ENCODE measurements at places on chromosomes 3 and 15.
A peak's percentile ranks its signal among the peaks of the same experiment; 100 is the strongest.

DNA sequence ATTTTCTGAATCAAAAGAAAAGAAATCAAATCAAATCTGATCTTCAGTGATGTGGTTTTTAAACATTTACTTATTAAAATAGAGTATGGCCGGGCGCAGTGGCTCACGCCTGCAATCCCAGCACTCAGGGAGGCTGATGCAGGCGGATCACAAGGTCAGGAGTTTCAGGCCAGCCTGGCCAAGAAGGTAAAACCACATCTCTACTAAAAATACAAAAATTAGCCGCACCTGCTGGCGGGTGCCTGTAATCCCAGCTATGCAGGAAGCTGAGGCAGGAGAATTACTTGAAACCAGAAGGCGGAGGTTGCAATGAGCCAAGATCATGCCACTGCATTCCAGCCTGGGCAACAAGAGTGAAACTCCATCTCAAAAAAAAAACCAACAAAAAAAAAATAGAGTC, 169.1 kb downstream of the ULK4 start:
- no peak for DNase-seq

DNA sequence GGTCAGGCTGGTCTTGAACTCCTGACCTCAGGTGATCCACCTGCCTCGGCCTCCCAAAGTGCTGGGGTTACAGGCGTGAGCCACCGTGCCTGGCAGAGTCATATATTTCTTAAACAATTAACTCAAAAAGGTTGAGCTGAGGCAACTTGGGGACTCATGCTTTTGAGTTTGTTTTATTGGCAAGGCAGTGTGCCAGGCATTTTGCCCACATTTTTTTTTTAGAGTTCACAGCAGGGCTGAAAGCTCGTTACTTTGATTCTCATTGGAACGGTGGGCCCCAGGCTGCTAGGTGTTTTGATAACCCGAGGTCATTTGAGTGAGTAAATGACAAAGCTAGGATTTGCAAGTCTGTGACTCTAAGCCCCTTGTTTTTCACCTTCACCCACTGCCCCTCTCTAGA, 76.2 kb downstream of the CCK start:
- DNase-seq, result no peak

DNA sequence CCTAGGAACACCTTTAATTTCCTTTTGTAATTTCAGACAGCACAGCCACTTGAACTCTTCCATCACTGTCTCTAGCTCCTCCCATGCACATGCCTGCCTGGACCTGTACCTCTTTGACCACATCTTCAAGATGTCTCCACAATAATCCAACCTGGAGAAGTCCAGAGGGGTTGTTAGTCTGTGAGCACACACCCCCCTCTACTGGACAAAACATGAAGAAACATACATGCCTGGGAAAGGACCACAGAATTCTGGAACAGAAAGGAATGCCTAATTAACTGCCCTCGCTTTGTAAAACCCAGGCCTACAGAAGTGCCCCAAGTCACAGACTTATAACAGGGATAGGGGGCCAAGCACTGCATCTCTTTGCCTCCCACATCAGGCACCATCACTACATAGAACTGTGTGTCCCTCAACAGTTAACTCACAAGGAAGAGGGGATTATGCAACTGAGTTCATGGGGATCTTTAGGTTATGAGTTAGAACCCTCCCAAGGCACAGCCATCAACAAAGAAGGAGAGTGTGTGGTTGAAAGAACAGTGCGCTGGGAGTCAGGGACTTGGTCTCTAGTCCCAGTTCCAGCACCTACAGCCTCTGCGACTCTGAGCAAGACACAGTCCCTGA, 61.7 kb downstream of the FMN1 start:
- peak; percentile 70 for DNase-seq

DNA sequence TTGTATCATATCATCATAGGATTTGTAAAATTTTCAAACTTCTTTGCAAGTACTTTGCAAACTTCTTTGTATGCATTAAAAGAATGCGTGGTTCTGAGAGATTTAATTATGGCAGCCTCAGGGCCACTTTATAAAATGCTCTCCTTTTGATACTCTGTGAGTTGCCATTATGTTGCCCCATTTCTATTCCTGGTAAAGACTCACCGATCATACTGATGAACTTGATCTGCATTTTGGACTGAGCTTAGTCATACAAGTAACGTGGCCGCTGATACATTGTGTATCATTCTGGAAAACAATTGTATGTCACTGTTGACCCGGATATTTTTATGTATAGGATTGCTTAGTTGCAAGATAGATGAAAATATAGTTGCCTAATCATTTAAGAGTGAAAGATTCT, 38.8 kb downstream of the AKAP13 start:
- no peak for DNase-seq

GRCh38 chr15:52709187-52709981, 30.2 kb upstream of the ATOSA start:
- no peak for DNase-seq

- no peak for DNase-seq
Observed at GRCh38 chr3:65837604-65838003, 201.1 kb downstream of the MAGI1 start.

GRCh38 chr3:52838561-52839267, 3.9 kb upstream of the MUSTN1 start:
- DNase-seq, result no peak

DNA sequence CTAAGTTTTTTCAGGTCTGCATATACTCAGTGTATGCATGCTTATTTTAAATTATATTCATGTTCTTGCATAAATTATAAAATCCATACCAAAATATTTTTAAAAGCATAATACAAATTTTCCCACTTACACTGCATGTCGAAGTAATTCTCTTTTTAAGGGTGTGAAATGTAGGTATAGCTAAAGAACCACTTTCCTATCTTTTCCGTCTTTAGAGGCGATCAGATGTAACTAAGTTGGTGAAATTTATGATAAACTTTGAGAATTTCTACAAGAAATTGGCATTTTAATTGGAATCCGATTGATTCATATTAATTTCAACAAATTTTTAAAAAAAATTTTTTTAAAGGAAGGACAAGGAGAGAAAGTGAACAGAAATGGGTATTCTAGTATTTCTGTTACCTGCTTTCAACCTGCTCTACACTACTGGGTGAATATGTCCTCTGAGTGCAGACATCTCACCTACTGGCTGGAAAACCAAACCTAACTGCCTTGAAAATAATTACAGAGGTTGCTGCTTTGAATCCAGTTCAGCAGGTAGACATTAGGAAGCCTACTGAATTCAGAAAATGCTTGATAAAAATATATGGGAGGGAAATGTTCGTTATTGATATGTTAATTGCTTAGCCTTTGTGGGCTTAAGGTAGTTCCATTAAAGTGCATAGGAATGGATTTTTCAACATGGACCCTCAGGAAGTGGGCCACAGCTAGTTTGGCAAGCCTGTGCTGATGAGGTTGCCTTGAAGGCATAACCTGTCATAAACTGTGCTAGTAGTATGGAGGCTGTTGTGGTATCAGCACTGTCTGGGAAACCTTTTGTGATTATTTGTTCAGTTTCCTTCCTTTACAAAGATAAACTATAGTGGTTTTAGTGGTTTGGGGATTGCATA, 5.1 kb downstream of the TRIM71 start:
- no peak for DNase-seq

DNA sequence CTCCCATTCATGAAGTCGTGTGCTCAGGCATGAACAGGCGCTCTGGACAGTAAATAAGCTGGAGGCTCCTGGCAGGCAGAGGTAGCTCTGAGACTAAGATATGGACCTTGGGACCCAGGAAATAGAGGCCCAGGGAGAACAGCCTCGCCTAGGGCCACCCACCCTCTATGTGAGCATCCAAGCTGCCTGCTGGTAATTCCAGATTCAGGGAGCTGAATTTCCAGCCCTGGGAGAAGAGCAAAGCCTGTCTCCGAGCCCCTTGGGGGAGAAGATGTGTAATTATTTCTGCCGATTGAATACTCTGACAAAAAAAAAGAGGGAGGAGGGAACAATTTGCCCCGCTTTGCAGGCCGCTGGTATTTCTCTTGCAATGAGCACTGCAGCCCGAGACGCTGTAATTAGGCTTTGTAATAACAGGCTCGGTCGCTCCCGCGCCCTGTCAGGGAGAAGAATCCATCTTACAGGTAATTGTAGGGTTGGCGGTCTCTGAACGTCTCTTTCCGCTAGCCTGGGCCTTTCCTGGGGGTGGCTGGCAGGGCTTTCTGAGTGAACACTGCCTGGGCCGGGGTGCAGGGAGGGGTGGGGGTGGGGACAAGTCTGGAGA, 131.5 kb downstream of the WNT7A start:
- peak; percentile 33 for DNase-seq

DNA sequence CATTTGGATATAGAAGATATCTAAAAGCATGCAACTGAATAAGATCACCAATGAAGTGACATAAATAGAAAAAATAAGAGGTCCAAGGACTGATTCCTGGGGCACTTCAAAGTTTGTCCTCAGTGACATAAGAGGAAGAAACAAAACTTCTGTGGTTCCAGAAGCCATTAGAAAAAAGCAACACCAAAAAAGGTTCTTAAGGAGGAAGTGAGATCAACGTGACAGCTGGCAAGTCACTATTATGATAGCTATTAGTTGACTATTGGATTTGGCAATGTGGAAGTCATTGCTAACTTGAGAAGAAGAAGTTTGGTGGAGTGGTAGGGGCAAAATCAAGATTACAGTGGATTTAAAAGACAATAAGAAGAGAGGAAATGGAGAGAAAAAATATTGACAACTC, 1098.3 kb downstream of the NAALADL2 start:
- no peak for DNase-seq

GRCh38 chr3:100548053-100548452, 55.6 kb downstream of the TMEM45A start:
- DNase-seq, result no peak

- DNase-seq, result no peak
Observed at GRCh38 chr3:192905980-192906678, 11.5 kb downstream of the MB21D2 start.

GRCh38 chr15:38589502-38589901, 24.9 kb upstream of the RASGRP1 start:
- no peak for DNase-seq

DNA sequence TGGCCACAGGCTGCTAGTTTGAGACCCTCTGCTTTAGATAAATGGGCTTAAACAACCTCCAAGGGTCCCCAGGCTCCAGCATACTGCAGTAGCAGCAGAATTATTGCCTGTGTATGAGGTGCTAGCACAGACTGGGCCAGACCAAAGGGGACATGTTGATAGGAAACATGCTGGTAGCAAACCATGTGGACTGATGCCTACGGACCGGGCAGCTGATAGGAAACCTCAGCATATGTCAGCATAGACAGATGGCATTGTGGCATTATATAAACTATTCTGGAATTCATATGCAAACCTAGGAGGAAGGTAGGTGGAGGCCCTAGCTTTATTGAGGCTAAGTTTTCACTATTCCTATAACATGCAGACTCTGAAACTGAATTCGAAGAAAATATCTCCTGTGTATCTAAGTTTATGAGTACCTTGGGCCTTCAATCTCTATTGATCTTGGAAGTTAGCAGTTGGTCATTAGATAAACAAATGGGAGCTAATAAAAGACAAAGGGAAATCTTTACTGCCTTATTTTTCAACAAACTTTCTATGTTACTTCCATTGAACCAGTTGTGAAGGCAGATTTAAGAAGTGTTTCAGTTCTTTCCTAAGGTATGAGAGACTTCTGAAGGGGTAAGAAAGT, 1.7 kb upstream of the HGD start:
- DNase-seq, result no peak

DNA sequence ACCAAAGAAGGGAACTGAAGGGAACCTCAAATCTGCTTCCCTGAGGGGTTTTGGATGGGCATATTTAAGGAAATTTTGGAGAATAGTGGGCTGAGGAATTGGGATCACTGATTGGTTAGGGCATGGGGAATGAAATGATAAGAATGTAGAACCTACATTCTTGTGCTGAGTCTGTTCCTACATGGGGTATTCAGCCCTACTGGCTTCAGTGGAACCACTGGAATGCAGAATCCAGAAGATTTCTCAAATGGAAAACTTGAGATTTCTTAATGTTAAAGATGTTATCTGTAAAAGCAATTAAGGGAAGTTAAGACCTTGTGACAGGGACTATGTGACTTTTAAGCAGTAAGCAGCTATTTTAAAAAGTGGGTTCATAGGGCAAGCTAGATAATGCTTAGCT, 1062.4 kb downstream of the AGBL1 start:
- DNase-seq, result no peak

DNA sequence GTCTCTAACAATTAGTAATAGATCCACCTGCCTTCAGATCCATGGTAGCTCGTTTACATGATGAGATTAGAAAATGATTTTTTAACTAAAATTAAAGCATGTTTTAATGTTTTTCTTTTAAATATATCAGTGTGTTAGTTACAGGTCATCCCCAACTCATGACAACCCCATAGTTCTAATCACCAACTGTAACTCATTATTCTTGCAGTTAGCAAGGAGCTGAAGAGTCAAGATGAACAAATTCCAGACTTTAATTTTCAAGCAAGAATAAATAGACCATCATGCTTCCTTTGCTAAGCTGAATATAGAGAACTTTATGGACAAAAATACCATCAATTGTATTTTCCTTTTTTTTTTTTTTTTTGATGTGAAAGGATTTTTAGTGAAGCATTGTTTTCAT, 101.1 kb downstream of the TOP2B start:
- no peak for DNase-seq

GRCh38 chr3:55626279-55626665, 139.2 kb upstream of the WNT5A start:
- DNase-seq, result no peak

GRCh38 chr15:25509703-25510102, 70.9 kb upstream of the UBE3A start:
- no peak for DNase-seq

DNA sequence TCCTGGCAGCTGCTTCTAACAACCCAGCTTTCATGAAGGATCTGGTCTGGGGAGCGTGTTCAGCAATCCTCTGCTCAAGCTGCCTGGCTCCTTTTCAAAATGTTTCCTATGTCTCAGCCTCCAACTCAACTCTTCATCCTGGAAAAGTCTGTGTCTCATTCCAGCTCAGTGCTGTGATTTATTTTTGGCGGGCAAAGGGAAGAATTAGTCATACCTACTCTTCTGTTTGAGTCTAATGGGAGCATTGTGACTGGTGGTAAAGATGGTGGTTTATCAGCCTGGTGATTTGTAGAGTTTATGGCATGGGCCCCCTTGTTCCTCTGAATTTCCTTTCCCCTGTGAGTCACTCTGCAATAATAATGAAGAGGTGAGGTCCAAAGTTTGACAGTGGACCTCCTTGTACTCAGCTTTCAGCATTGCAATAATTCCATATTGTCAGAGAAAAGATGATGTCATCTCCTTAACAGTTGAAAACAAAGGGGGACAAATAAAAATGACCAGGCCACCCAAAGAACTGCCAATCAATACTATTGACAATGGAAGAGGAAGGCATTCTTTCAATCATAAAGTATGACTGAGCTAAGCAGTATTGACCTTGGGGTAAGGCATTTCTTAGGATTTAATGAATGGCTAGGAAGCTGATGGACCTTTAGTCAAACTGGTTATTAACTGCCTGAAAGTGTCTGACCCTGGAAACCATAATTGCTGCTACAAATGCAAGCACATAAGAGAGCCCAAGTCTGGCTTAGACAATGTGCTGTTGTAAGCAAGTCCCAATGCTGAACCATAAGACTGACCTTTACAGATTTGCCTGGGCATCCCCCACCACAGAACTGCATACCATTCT, 204.7 kb upstream of the MCTP2 start:
- no peak for DNase-seq

GRCh38 chr3:107868449-107868848, 222.4 kb downstream of the CD47 start:
- DNase-seq, result no peak

GRCh38 chr15:75420698-75421097, 30.8 kb downstream of the SIN3A start:
- no peak for DNase-seq
